ENCODE measurements at places on chromosomes 5 and 9. TPM values are rescaled to one million over a fixed set of nuclear protein-coding genes. Genes with fewer than 3 reads are reported as not detected.
A peak's percentile ranks its signal among the peaks of the same experiment; 100 is the strongest.

The IGIP gene
- total RNA-seq, result 1.3 TPM

The ARSI gene
- total RNA-seq, result 6.3 TPM

- DNase-seq, result peak; percentile 12
Measured at GRCh38 chr5:59348189-59348588, 545.3 kb downstream of the PDE4D start.

- no peak for DNase-seq
Measured at GRCh38 chr9:108445431-108446071, 410.2 kb downstream of the ACTL7B start.

GRCh38 chr9:127580366-127580765, 31.7 kb upstream of the STXBP1 start:
- no peak for DNase-seq

- DNase-seq, result peak; percentile 2
Measured at GRCh38 chr5:73039082-73039481, 81.3 kb upstream of the TMEM171 start.

GRCh38 chr9:105330201-105330600, 85.8 kb downstream of the SLC44A1 start:
- peak; percentile 33 for DNase-seq

- DNase-seq, result no peak
Measured at GRCh38 chr9:19527663-19528062, 118.9 kb downstream of the ACER2 start.

Data from PC-3 (cell line).